ENCODE measurements at places on chromosomes 3 and 15. TPM values are rescaled to one million over a fixed set of nuclear protein-coding genes. Genes with fewer than 3 reads are reported as not detected.

IQCF5 gene
- not detected for total RNA-seq

UNC13C gene
- total RNA-seq: 0.08 TPM

SLC9C1 gene
- total RNA-seq: 0.95 TPM

SV2B gene
- total RNA-seq: 3.5 TPM

HHLA2 gene
- total RNA-seq: not detected

SLC28A2 gene
- total RNA-seq: not detected

DUOXA1 gene
- total RNA-seq: 0.68 TPM

FOXB1 gene
- total RNA-seq: not detected

RYR3 gene
- total RNA-seq: not detected

HYAL3 gene
- total RNA-seq: 1.4 TPM

POLQ gene
- 0.57 TPM for total RNA-seq

DNA sequence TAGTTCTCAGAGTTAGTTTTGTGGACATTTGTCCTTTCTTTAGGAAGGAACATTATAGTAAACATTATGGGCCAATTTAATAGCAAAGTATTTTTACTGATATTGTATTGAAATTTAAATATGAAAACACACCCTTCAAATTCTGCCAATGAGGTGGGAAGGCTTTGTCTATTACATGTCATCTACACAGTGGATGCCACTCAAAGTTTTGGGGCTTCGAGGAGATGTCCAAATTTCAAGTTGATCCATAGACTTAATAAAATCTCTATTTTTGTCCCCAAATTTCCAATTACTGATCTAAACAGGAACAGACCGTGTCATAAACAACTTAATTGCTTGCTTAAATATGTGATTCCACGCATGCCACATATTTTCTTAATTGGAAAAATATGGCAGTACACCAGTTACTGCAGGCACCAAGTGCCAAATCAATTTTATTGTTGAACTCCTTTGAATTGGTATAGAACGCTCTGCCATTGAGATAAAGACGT is 1.7 kb downstream of the SHOX2 start:
- DNase-seq: no peak

GRCh38 chr3:71651625-71652024 is 68.1 kb upstream of the FOXP1 start:
- no peak for DNase-seq

DNA sequence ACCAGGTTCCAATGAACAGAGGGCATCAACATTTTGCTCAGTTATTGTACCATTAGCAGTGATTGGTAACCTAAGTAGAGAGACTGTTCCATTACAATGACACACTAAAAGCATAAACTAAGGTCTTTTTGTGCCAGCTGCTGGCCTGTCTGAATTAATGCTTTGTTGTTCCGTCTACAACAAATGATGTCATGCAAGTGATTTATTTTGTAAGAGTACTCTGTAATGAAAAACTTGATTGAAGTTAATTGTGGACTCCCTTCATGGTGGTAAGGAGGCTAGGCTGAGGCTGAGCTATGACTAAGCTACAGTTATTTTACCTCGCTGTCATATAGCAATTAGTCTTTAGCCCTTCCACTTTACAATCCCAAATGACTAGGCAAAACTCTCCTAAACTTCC is 23.2 kb downstream of the RCN2 start:
- DNase-seq: no peak

GRCh38 chr3:192467230-192468140 is 259.9 kb downstream of the FGF12 start:
- no peak for DNase-seq

- DNase-seq: no peak
Measured at GRCh38 chr3:102230057-102230456, 204.8 kb upstream of the ZPLD1 start.

DNA sequence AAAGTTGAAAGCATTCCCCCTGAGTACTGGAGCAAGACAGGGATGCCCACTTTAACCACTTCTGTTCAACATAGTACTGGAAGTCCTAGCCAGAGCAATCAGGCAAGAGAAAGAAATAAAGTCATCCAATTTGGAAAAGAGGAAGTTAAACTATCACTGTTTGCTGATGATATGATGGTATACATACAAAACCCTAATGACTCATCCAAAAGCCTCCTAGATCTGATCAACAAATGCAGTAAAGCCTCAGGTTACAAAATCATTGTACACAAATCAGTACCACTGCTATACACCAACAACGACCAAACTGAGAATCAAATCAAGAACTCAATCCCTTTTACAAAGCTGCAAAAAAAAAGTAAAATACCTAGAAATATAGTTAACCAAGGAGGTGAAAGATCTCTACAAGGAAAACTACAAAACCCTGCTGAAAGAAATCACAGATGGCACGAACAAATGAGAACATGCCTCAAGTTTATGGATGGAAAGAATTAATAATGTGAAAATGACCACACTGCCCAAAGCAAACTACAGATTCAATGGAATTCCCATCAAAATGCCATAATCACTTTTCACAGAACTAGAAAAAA is 40.3 kb downstream of the RPL39L start:
- no peak for DNase-seq

GRCh38 chr15:61051569-61052031 is 177.5 kb downstream of the RORA start:
- no peak for DNase-seq

- DNase-seq: no peak
Measured at GRCh38 chr15:60485365-60486055, 6.6 kb upstream of the ICE2 start.

- no peak for DNase-seq
Measured at GRCh38 chr3:138148503-138148902, 16.3 kb upstream of the A4GNT start.

DNA sequence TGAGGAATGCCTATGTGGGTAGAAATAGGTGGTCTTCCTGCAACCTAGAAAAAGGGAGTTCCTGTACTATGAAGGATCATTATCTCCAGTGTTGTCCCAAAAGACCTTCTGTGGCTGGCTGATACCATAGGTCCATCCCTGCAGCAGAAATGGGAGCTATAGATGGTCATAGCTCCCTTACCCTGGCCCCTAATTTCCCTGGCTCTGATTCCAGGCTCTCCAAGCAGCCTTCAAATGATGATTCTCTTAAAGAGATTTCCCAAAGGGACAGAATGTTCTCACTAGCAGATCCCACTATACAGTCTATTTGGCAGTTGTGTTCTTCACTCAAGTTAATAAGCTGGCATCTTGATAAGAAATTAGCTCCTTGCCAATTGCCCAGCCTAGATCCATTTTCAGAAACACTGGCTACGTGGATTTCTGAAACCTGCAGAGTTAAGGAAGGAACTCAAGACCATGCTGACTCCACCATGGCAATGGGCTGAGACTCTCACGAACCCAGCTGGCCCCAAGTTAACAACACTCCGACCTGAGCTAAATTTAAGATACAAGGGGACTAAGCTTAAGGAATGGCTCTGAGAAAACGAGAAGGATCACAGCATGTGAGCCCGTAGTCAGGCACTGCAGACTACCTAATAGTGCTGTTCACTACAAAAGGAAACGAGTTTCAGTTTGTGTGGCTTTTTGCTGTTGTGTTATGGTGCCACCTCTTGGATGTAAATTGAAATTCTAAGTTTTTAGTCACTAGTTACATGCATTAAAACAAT is 11.4 kb downstream of the C15orf40 start:
- DNase-seq: no peak

- DNase-seq: no peak
Measured at GRCh38 chr3:58626841-58627569, 39.6 kb downstream of the FAM3D start.

DNA sequence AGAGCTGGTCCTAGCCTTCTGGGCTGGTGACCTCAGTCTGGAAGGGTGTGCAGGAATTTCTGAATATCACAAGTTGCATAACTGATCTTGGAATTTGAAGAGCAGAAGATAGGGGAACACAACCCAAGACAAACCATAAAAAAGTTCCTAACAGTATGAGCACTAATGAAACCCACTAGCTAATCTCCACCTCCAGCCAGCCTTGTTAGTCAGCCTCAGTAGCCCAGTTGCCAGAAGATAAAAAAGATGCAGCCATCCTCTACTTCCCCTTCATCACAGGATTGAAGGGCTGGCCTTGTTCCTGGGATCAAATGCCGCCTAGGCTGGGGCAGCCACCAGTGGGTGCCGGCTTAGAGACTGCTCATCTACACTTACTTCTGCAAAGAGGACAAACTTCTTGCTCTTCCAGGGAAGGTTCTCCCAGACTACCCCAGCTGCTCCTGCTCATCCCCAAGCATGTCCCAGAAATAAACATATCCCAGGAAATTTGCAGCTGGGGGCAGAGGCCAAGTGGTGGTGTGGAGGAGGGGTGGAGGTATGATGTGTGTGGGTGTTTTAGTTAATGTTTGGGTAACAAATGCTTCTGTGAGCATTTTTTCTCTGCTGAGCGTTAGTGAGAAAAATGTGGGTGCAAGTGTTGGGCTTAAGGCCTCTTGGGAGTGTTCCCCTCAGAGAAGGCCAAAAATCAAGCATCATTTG is 9.2 kb upstream of the ITGA11 start:
- DNase-seq: no peak

DNA sequence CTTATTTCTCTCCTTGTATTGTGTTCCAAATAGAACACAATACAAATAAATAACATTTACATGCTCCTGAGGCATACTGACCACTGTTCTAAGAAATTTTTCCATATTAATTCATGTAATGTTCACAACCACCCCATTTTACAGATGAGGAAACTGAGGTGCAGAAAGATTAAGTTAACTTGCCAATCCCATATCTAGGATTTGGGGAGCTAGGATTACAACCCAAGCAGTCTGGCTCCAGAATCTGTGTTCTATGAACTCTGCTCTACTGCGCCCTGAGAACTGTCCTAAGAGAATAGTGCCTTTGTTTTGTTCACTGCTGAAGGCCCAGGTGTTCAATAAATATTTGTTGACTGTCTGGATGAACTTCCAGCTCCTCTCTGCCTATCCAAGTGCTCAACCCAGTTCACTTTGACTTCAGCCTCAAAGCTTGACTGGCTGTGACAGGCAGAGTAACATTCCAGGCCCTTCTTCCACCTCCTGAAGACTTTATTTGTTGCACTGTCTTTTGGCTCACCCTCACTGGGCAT is 3.1 kb downstream of the NEK10 start:
- no peak for DNase-seq

GRCh38 chr3:134796281-134797056 is 1.4 kb downstream of the EPHB1 start:
- DNase-seq: no peak

GRCh38 chr15:85350395-85350794 is 30.0 kb upstream of the AKAP13 start:
- DNase-seq: no peak

GRCh38 chr15:71149646-71150557 is 34.6 kb downstream of the THSD4 start:
- DNase-seq: no peak

- no peak for DNase-seq
Measured at GRCh38 chr15:32121384-32121695, 91.0 kb downstream of the CHRNA7 start.

- DNase-seq: no peak
Measured at GRCh38 chr3:58628823-58629562, 37.6 kb downstream of the FAM3D start.

DNA sequence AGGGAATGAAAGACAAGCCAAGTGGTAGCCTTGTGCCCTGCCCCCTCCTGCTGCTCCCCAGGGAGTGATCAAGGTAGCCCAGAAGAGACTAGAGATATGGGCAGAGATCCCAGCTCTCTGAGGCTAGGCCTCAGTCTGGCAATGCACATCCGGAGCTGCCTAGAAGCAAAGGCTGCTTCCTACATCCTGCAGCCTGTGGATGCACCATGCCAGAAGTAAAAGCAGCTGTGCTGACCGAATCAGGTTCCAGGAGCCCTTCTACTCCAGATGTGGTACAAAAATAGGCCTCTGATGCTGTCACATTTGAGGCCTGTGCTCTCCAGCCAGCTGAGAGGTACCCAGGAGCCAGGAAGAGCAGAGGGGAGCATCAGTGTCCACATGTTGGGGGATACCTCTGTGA is 16.0 kb downstream of the TRAIP start:
- no peak for DNase-seq

DNA sequence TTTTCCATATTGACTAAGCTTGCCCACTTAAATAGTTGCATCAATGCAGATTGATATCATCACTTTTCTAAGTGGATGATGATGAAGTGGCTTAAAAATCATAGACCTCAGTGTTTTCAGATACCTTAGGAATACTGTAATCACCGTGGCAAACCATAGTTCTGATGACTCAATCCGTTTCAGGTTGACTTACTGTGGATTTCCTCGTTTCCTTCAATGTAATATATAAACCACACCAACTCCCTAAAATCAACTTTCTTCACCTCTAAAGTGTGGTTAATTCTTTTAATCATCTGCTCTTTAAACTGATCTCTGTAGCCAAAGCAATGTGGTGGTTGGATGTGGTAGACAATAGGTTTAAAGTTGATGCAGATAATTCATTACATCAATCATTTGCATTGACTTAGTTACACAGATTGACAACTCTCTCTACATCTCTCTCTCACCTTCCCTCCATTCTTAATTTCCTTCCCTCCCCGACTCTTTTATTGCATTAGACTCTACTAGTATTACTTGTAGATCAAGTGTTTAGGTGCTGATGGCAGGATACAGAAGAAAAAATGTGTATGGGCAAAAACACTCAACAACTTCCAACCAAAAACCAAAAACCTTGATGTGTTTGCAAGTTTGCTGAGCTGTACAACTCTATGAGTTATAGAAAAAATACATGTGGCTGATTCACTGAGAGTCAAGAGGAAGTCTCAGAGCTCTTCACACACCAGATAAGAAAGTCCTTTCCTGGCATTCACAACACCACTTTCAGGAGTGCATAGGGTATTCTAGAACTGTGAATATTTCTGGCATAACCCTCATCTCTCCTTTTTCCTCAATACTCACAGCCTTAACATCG is 243.5 kb downstream of the NFKBIZ start:
- DNase-seq: no peak
